ENCODE measurements at places on chromosomes 16 and 17. TPM values are rescaled to one million over a fixed set of nuclear protein-coding genes. Genes with fewer than 3 reads are reported as not detected.

The OSGIN1 gene
- 3.2 TPM for total RNA-seq

The CNTNAP4 gene
- not detected for total RNA-seq

The GLIS2 gene
- 4.8 TPM for total RNA-seq

The KRT31 gene
- not detected for total RNA-seq

The MYH2 gene
- not detected for total RNA-seq

The CLN3 gene
- total RNA-seq, result 17.1 TPM

The ZPBP2 gene
- total RNA-seq, result not detected

The OR2C1 gene
- not detected for total RNA-seq

The LMF1 gene
- total RNA-seq, result 13.0 TPM

The SCNN1B gene
- not detected for total RNA-seq

The YPEL2 gene
- total RNA-seq, result 7.8 TPM

The OTOA gene
- under 0.01 TPM for total RNA-seq

The TP53TG3B gene
- 0.32 TPM for total RNA-seq

The ZNF423 gene
- total RNA-seq, result 0.32 TPM

The OR3A3 gene
- total RNA-seq, result not detected

The ALDH3A1 gene
- not detected for total RNA-seq

The C16orf74 gene
- total RNA-seq, result 8.2 TPM

The KRTAP4-3 gene
- total RNA-seq, result not detected

The DYNLRB2 gene
- total RNA-seq, result 0.86 TPM

The SLC35G6 gene
- total RNA-seq, result not detected

The DHODH gene
- total RNA-seq, result 3.5 TPM

The KRT12 gene
- total RNA-seq, result not detected

The MT4 gene
- not detected for total RNA-seq

The NQO1 gene
- total RNA-seq, result 384 TPM

The ASPHD1 gene
- total RNA-seq, result 7.8 TPM

All from fibroblast of villous mesenchyme (primary cell).